NCI-H1105 treated with DMSO at 0.1 percent for 48 hours (cell line): ENCODE measurements at places on chromosomes 6 and 20.
A peak's percentile ranks its signal among the peaks of the same experiment; 100 is the strongest.

- DNase-seq, result no peak
These were observed 24.5 kb upstream of the MYCT1 start for GRCh38 chr6:152673236-152673635.

DNA sequence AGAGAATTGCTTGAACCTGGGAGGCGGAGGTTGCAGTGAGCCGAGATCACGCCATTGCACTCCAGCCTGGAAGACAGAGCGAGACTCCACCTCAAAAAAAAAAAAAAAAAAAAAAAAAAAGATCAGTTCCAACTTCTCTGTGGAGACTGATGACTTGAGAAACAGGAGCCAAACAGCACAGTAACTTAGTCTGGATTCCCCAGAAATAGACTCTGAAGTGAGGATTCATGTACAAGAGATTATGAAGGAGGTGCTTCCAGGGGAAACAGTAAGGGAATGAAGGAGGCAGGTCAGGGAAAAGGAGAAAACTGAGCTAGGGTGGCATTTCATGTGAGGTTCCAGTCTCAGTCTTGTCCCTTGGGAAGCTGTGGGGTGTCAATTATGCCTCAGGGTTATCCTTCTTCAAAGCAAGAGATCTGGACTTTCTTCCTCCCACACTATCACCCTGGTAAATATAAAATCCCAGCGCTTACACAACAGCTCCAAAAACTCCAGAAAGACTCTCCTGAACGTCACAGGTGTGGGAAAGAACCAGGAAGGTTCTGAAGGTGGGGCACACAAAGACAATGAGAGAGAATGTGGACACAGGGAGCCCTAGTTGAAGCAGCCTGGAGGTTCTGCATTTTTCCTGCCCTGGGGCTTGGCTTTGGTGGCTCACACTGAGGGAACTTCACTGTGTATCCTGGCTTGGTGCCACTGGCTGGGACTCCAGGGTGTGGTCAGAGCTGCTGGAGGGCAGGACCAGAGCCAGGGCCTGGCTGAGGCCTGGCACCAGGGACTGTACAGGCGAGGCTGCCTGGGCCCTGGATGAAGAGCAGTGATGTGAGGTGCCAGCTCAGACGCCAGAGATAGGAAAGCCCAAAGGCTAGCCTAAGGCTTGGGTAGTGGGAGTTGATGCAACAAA, 46.8 kb downstream of the PCNA start:
- no peak for DNase-seq

- DNase-seq, result peak; percentile 38
These were observed 695 bp downstream of the ARHGAP18 start for GRCh38 chr6:129709196-129709768.

GRCh38 chr6:128389820-128390534, 130.4 kb downstream of the PTPRK start:
- DNase-seq, result peak; percentile 14

GRCh38 chr6:35425284-35425683, 26.9 kb upstream of the FANCE start:
- no peak for DNase-seq

- DNase-seq, result no peak
These were observed 584.9 kb upstream of the EYS start for GRCh38 chr6:66291905-66292304.

- no peak for DNase-seq
These were observed 1.6 kb downstream of the PHF1 start for GRCh38 chr6:33412140-33413009.
